ENCODE measurements at places on chromosomes 12 and 14.
A peak's percentile ranks its signal among the peaks of the same experiment; 100 is the strongest.

DNA sequence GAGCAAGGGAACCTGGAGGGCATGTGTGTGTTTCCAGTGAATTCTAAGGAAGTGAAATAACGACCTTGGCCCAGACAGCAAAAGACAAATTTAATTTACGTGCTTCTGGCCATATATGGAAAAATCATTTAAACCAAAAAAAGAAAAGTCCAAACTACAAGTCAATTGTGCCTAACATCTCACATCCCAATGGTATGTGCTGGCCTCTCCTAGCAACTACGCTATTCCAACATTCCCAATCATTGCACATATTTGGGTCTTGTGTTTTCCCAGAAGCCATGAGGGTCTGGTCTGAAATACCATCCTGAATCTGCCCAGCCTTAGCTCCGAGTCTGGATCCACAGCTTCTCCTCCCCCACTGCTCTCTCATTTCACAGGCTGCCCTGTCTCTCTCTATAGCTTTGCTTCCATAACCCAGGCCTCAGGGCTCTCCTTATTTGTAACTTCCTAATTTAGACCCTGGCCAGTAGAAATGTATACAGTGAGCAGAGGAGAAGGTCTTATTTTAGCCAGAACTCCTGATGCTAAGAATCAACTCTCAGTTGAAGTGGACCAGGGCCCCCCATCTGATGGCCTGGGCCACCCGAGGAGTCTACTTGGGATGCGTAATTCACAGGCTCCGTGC, 224.6 kb downstream of the ANO2 start:
- DNase-seq: peak; percentile 54

DNA sequence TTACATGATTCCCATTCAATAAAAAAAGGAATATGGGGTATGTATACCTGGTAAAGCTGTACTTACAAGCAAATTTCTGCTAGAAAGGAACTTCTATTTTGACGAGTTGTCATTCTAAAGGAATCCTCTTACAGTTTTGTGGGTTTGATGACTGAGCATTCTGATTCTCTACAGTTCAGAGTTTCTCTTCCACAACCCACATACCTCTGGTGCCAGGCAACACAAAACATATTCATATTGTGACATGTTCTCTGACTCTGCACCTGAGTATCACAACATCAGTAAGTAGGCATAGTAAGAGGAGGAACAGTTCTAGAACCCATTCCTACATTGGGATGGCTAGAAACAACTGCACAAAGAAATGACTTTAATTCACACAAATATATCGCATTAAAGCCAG, 636.6 kb downstream of the MED13L start:
- DNase-seq: peak; percentile 25

DNA sequence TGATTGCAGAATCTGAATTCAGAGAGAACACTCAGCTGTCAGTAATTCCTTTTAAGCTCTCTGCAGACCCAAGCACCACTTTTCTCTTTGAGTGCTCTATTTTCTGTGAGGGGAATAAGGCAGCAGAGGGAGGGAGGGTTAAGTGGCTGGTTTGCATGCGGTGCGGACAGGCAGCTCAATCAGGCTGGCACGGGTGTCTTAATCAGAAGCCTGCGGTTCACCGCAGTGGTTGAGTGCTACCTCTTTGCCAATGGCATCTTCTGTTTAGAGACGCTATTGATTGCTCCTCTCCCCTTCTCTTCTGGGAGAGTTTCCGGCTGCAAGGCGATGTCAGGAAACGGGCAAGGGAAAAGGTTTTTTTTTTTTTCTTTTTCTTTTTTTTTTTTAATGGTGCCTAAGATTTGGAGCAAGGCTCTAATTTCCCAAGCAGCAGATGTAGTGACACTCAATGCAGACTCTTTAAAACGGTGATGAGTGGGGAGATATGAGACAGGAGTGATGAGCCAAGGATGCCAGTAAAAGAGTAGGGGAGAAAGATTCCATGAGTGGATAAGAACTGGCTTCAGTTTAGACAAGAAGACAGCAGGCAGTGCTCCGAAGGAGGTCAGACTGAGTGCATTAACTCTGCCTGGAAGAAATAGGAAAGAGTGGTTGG, 533.7 kb upstream of the SEL1L start:
- no peak for DNase-seq

DNA sequence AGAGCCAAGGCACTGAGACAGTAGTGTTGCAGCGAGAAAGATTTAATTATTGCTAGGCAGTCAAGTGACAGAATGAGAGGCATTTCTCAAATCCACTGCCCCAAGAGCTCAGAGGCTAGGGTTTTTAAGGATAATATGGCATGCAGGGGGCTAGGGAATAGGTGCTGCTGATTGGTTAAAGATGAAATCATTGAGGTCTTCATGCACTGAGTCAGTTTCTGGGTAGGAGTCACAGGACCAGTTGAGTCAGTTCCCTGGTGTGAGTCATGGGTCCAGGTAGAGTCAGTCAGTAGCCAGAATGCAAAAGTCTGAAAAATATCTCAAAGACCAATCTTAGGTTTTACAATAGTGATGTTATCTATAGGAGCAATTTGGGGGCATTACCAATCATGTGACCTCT, 323.8 kb downstream of the RGS6 start:
- no peak for DNase-seq

DNA sequence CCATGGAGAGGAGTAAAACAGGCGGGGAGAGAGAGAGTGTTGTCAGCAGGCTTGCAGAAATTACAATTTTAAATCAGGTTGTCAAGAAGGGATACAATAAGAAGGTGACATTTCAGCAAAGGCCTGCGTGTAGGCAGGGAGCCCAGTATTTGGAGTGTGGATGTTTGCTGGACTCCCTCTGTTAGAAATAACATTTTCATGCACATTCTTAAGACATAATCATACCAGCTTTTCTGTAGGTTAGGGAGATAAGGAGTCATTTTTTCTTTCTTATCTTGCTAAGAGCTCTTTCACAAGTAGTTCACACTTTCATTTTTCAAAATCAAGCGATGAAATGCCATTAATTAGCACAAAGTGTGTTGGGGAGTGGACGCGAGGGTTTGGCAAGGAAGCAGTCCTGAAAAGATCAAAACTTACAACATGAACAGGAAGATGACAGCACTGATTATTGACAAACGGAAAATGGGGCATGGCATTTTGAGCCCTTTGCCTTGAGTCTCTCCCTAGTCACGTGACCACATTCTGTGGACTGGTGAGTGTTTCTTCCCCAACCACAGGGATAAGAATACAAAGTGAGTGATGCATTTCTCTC, 160.2 kb downstream of the DAD1 start:
- DNase-seq: no peak

- no peak for DNase-seq
Observed at GRCh38 chr12:121918679-121919038, 267 bp downstream of the CFAP251 start.

DNA sequence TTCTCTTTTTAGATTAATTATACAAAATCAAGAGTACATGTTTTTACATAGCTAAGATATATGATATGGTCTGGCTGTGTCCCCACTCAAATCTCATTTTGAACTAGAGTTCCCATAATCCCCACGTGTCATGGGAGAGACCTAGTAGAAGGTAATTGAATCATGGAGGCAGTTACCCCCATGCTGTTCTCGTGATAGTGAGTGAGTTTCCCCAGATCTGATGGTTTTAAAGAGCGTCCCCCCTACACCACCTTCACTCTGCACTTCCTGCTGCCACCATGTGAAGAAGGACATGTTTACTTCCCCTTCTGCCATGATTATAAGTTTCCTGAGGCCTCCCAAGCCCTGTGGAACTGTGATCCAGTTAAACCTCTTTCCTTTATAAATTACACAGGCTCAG, 21.4 kb upstream of the DRAM1 start:
- no peak for DNase-seq

DNA sequence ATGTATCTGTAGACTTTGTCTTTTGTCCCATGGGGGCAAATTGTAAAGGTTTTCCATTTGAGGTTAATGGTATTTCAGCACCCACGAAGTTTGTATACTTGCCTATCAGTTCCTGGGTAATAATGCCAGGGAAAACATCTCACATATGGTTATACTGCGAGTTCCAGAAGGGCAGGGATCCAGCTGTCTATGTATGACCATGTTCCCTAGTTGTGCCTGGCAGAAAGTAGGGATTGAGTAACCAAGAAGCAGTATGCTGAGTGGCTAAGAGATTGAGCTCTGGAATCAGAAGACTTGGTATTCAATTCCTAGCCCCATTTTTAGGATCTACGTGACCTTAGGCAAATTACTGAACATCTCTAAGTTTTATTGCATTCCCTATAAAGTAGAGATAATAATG, 173.2 kb upstream of the PWP1 start:
- DNase-seq: no peak

- no peak for DNase-seq
Observed at GRCh38 chr12:125954362-125954761, 889.1 kb downstream of the AACS start.

DNA sequence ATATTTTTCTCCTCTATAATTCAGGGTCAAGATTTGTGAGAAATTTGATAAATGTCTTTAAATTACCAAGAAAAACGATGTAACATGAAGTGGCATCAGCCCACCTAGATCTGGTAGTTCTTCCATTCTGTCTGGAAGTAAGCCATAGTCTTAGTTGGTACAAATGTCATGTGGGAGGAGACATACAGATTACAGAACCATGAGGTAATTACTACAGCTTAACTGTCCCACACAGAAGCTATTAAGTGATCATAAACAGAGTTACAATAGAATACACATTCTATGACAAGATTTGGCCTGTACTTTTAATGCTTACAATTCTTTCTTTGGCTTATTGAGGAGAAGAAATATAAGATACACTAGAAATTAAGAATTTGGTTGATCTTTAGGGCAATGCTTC, 13.7 kb upstream of the SIX1 start:
- DNase-seq: no peak

DNA sequence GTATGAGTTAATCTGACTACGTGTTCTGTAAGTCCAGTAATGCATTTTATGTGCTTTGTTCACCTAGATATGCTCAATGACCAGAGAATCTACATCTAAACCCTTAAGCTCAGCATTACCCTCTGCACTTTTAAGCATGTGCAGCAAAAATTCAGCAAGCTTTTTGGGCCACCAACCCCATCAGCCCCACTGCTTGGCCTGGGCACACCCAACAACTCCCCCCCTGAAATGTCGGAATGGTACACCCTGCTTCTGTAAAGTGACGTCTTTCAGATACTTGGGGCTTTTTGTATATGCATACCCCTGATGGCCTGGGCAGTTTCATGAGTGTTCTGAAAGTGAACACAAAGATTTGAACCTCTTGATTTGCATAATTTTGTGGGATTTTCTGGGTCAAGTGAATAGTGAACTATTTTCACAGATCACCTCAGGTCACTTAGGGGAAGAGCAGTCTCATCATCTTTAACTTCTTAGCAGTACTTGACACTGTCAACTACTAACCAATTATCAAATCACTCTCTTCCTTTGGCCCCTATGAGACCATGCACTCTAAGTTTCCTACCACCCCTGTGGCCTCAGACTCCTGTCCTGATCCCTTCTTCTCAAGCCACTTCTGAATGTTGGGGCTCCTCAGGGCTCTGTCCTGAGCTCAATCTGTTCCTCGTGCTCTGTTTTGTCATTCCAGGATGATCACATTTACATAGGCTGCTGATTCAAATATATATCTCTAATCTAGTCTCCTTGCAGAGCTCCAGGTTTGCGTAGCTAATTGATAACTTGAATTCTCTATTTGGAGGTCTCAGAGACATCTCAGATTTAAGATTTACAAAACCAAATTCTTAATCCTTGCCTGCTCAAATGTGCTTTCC, 36.3 kb upstream of the PPM1A start:
- DNase-seq: no peak

DNA sequence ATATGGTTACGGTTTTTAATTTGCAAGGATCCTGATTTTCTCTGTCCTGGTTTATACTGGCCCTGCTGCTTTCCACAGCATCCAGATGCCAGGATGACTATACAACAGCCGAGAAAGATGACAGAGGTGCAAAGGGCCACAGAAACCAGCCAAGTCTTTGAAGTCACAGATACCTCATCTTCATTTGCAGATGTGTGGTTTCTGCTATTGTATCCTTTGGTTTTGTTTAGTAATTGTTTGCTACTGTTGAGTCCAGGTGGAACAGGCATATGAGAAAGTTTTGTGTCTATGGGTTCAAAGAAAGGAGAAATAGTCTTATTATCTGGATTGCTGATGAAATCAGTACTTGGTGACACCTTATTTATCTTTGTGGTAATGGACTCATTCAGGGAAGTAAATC, 17.3 kb upstream of the KLHL42 start:
- no peak for DNase-seq

GRCh38 chr14:95043732-95044462, 113.4 kb downstream of the DICER1 start:
- no peak for DNase-seq

GRCh38 chr12:90399357-90399756, 555.6 kb downstream of the CCER1 start:
- peak; percentile 33 for DNase-seq

DNA sequence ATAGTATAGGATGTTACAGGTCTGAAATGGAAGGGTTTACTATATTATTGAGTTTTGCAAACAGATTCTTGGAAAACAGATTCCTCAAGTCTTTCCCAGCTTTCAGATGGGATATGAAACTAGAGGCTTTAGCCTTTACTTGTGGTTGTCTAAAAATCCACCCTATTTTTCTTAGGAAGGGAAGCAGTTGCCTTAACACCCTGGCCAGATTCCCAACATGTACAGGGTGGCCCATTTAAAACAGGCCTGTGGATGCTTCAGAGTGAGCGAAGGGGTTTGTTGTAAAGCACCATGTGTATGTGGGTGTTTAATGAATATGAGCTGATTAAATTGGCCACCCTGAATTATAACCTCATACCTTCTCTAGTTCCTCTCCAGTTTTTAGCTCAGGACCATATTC, 415.9 kb downstream of the ZFP36L1 start:
- DNase-seq: no peak

- no peak for DNase-seq
Observed at GRCh38 chr14:51119411-51120051, 24.6 kb upstream of the TRIM9 start.

- DNase-seq: no peak
Observed at GRCh38 chr12:56229916-56230431, at the start of gene SLC39A5. Gene SLC39A5, plus strand, starts transcription at chr12:56230051. Its CDS starts 1,224 bp downstream, at chr12:56231275.

GRCh38 chr12:103958621-103959020, 7.1 kb upstream of the TDG start:
- DNase-seq: no peak

- no peak for DNase-seq
Observed at GRCh38 chr12:31600750-31601149, 9.8 kb upstream of the DENND5B start.

GRCh38 chr14:88848571-88848970, 24.1 kb downstream of the TTC8 start:
- DNase-seq: peak; percentile 34

DNA sequence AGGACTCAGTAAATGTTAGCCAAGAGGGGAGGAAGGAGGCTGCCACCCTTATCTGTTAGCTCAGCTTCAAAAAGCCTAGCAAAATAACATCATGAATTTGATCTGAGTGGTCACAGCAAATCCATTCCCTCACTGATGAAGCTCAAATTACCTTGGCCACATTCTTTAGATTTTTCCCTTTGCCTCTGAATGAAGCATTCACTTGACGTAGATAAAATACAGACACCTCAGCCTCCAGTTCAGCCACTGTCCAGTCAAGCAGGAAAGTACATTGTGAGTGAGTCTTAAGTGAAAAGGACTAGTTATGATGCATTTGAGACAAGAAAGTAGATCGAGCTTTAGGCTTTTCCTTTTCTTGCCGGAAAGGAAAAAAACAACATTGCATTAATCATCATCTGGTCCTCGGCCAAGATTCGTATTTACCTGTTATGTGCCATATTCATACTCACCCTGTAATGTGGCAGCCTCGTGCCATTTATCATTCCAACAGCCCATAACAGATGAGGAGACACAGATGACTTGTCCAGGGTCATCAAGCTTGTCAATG, 146.5 kb downstream of the ETV6 start:
- DNase-seq: peak; percentile 53

GRCh38 chr14:90788031-90788430, 28.2 kb downstream of the TTC7B start:
- no peak for DNase-seq

- no peak for DNase-seq
Observed at GRCh38 chr12:116161588-116161987, 115.9 kb downstream of the MED13L start.
